Upper lobe of left lung (tissue), 6 donors: ENCODE measurements at places on chromosomes 4 and X. TPM values are rescaled to one million over a fixed set of nuclear protein-coding genes. Genes with fewer than 3 reads are reported as not detected.
A peak's percentile ranks its signal among the peaks of the same experiment; 100 is the strongest.

DNA sequence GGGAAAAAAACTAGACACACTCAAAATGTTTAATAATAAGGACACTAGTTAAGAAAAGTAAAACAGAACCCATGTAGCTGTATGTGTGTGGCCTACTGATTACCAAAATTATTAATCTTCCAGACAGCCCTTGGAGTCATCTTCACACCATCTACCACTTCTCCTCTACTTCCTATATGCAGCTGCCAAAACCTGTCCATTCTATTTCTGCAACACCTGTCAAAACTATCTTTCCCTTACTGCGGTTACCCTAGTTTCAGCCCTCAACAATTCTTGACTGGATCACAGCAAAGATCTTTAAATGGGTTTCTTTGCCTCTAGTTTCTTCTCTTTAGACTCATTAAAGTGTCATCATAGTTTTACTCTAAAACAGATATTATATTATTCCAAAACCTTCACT lies 72.6 kb downstream of the GPR82 start:
- DNase-seq = no peak

DNA sequence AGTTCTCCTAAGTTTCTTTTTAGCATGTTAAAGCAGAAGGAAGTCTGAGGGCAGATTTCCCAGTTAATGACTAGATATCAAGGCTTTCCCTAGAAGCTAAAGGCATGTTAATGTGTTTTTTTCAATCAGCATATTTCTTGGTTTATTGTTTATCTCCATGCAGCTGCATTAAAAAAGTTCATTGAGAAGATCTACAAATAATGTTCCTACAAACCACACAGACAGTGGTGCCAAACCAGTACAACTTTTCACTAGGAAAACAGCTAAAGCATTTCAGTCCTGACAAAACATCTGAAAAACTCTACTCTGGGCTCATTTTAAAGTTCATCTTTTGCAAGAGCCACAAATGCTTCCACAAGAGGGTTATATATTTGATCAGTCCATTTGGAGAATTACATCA lies 320.0 kb downstream of the ADGRL3 start:
- no peak for DNase-seq

GRCh38 chrX:45851434-45851991 lies 650.8 kb upstream of the DIPK2B start:
- DNase-seq = peak; percentile 28

DNA sequence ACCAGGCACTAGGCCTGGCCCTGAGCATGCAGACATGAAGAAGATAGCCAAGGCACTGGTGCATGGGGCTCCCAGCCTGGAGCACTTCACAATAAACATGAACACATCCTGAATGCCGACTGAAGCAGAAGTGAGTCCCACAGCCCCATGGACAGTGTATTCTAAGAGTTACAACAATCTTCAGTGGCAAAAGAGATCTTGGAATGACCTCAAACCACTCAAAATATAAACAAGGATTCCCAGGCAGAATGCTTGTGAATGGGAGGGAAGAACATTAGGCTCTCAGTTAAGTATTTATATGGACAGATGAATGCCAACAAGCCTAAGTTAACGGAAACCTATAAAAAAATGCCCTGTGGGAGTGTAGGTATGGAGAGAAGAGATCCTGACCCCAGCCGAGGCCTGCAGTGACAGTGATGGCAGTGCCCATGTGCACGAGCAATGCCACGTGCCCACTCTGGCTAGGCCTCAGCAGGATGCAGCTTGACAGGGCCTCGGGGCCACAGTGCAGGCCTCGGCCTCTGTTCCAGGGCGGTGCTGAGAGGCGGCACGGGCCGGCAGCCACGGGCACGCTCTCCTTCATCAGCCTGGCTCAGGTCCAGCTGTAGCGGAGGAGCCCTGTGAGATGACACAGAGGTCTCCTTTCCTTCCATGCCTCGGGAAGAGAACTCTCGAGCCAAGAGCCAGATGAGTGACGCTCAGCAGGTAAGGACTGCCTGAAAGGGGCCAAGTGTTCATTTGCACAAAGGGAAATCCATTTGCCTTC lies 49.2 kb downstream of the IRF2 start:
- no peak for DNase-seq

DNA sequence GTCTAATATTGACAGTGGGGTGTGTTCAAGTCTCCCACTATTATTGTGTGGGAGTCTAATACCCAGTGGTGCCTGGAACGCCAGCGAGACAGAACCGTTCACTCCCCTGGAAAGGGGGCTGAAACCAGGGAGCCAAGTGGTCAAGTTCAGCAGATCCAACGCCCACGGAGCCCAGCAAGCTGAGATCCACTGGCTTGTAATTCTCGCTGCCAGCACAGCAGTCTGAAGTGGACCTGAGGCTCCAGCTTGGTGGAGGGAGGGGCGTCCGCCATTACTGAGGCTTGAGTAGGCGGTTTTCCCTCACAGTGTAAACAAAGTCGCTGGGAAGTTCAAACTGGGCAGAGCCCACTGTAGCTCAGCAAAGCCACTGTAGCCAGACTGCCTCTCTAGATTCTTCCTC lies 407.3 kb downstream of the DMD start:
- no peak for DNase-seq

- no peak for DNase-seq
These were observed 53.2 kb downstream of the MOSPD2 start for GRCh38 chrX:14926471-14926870.

- no peak for DNase-seq
These were observed 41.9 kb upstream of the TADA2B start for GRCh38 chr4:7001271-7001670.

DNA sequence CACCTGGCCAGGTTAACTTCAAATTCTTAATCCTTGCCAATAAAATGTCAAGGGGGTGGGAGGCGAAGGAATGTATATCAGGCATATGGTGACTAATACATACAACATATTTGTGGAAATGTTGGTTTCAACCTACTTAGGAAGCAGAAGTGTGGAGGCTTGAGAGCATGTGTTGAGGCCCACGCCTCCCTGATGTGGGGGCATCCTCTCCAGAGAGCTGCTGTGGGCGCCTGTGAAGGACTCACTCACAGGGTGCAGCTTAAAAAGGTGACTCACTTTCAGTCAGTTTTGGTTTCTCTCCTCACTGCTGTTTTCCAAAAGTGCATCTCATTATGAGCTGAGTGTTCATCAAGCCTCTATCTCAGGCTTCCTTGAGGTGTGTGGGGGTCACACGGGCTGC lies 27.5 kb downstream of the LNX1 start:
- no peak for DNase-seq

GRCh38 chr4:24736066-24736465 lies 59.3 kb upstream of the SOD3 start:
- DNase-seq = no peak

GRCh38 chr4:63459329-63459728 lies 949.9 kb downstream of the TECRL start:
- no peak for DNase-seq

GRCh38 chr4:128776794-128777216 lies 32.7 kb upstream of the JADE1 start:
- no peak for DNase-seq

DNA sequence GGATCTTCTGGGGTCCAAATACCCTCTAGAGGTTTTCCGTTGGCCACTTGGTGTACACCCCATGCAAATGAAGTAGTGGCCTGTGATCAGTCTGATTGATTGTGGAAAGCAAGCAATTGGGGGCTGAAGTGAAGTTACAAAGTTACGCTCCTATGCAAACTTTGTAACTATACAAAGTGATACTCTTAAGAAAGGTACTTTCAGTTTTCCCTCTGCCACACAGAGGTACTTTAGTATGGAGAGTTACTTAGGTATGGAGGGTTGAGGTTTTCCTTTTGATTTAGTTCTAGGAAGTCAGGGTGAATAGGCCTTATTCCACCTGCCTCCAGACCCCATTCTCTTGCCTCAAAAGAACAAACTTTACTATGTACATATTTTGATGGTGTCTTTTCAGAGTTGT lies 28.7 kb downstream of the STAG2 start:
- no peak for DNase-seq

DNA sequence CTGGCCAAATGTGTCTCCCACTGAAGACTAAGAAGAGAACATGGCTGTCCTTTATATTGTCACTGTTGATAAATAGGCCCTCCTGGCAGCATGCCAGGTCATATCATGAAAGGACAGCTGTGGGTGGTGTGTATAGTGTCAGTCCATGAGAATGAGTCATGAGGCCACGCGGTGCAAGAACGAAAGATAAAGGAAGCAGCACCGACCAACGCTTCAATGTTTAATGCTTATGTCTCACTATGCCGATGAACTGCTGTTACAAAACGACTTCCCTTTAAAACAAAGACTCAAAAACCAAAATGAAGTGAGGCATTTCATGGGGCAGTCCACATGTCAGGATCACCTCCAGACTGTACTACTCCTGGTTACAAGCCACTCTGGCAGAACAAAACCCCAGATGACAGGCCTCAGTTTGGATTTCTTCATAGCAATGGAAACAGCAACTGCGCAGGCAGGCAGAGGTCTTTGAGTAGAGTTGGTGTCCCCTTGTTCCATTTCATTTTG lies 5.2 kb upstream of the TCEANC start:
- DNase-seq = peak; percentile 68

DNA sequence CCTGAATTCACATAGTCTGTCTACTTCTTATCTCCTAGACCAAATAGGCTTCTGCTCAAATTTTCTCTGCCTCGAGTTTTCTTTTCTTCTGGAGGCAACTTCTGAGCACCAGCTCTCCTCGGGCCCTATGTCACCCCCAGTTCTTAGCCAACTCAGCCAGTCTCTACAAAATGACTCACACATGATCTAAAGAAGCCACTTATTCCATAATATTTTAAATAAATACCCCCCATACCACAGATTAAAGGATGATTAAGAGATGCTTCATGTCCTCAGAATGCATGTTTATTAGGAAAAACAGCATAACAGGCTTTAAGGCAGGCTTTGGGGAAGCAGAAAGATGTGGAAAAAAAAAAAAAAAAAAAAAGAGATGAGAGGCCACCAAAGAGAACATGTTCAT lies 36.6 kb upstream of the DDX53 start:
- no peak for DNase-seq

DNA sequence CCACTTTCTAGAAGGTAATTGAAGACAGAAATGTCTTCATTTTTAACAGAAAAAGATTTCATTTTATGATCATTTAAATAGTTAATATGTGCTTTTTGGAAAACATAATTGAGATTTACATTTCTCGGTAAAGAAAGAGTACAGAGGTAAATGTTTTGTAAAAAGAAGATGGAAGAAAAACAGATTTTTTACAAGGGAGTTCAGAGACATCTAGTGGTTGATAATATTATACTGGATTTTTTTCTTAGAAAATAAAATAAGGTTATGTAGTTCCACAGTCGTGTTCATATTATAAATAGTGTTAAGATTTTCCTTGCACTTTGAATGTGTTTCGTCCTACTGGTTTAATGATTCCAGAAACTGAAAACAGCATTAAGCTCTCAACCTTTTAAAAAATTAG lies 60.6 kb downstream of the SMARCA1 start:
- DNase-seq = no peak

- no peak for DNase-seq
These were observed 122.2 kb downstream of the SHROOM4 start for GRCh38 chrX:50691820-50692219.

GRCh38 chr4:74092957-74093356 lies 6.0 kb downstream of the CXCL2 start:
- DNase-seq = no peak

DNA sequence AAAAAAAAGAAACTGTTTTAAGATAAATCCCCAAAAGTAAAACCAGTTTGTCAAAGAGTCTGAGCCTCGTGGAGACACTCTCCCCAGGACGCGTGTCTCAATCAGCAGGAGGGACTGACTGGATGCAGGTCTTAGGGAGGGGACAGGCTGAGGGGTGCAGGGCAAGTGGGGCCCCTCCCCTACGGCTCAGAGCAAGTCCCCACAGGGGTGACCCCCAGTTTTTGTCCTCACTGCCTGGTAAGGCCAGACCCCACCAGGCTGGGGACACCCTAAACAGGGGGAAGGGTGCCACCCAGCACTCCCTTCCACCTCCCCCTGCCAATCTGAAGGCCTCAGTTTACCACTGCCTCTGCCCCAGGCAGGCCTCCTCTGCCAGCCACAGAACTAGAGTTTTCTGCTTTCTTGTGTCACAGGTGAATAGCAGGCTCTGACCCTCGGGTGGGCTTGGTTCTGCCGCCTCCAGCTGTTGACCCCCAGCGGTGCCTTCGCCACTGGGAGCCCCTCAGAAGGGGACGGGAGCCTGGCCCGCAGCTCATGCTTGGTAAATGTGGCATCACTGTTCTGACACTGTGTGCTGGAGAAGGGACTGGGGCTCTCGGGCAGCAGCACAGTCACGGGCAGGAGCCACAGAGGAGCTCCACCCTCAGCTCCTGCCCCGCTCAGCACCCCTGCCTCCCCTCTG lies 69.8 kb upstream of the MXD4 start:
- no peak for DNase-seq

- no peak for DNase-seq
These were observed 323.2 kb downstream of the RAB28 start for GRCh38 chr4:13160920-13161319.

- no peak for DNase-seq
These were observed 99.4 kb downstream of the C4orf51 start for GRCh38 chr4:145779319-145779801.

- no peak for DNase-seq
These were observed 485.1 kb downstream of the TRIML1 start for GRCh38 chr4:188624370-188624769.

GRCh38 chr4:138236037-138236436 lies 6.1 kb downstream of the SLC7A11 start:
- DNase-seq = no peak

- DNase-seq = no peak
These were observed 27.4 kb upstream of the TMPRSS11B start for GRCh38 chr4:68272860-68273259.

GRCh38 chrX:50448565-50448964 lies 22.1 kb downstream of the DGKK start:
- no peak for DNase-seq

DNA sequence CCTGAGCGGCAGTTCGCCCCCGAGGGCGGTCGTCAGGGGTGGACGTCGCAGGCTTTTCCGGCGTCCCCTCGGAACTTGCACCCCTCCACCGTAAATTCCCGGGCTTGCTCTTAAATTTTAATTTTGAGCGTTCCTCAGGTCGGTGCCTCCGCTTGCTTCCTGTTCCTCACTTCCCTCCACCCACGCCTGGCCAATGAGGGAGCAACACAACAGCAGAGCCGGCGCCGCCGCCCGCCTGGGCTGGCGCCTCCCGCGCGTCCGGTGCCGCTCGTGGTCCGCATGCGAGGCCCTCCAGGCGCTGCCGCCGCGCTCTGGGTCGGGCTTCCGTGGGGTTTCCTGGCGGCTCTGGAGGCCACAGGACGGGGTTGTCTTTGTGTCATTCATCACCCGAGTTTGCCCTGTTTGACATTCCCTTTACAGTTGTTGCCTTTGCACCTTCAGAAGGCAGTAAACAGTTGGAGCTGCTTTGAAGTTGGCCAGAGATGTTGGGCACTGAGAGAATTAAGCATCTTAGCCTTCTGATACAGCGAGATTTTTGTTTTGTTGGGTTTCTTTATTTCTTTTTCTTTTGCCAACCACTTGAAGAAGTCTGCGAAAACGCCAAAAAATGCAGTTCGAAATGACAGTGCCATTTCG lies 692 bp downstream of the SPCS3 start:
- peak; percentile 97 for DNase-seq

GRCh38 chr4:99859618-99860017 lies 34.6 kb downstream of the LAMTOR3 start:
- DNase-seq = no peak

PARM1 gene
- total RNA-seq = 94.6 TPM

PRKG2 gene
- total RNA-seq = 2.1 TPM

SRPK3 gene
- not detected for total RNA-seq

GAGE12J gene
- not detected for total RNA-seq

PAPSS1 gene
- 83.7 TPM for total RNA-seq

RLIM gene
- total RNA-seq = 21.4 TPM

NOX1 gene
- not detected for total RNA-seq

CCNG2 gene
- 19.9 TPM for total RNA-seq

CXCL3 gene
- 22.4 TPM for total RNA-seq

ACE2 gene
- total RNA-seq = 2.7 TPM

AMMECR1 gene
- 7.5 TPM for total RNA-seq

CXCL11 gene
- total RNA-seq = 0.31 TPM

TACR3 gene
- total RNA-seq = not detected
